GM19239 (cell line): ENCODE measurements at places on chromosomes 11 and 22.

- no peak for DNase-seq
These were observed 1.9 kb downstream of the OR52A5 start for GRCh38 chr11:5136261-5136660.

DNA sequence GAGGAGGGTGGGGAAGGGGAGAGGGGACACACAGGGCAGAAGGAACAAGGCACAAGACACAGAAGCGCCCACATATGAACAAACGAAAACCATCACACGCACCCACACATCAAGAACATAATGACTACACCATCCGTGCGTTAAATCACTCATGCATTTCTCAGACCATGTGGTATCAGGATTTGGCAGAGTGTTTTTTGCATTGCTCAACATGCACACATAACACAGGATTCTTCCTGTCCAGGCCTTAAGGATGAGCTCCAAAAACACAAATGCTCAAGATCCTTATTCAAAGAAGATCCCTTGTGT lies 309.5 kb downstream of the CADM1 start:
- no peak for DNase-seq

- DNase-seq = no peak
These were observed 69.8 kb upstream of the TNRC6B start for GRCh38 chr22:40107851-40108378.

DNA sequence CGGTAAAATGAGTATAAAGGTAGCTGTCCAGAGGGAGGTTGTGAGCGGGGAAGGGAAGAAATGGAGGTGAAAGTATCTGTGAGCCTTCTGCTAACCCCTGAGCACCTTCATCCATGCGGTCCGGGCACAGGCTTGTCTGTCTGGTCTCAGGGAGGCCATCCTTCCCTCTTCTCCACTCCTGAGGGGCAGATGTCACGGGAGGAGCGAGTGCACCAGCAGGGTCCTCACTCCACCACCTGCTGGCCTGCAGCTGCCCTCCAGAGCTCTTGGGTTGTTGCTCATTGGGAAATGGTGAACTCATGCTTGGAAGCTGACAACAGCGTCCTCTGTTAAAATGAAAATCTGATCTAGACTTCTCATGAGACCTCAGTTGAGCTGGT lies 33.8 kb upstream of the WNT11 start:
- no peak for DNase-seq

GRCh38 chr22:39362271-39362670 lies 12.5 kb downstream of the SYNGR1 start:
- DNase-seq = no peak

DNA sequence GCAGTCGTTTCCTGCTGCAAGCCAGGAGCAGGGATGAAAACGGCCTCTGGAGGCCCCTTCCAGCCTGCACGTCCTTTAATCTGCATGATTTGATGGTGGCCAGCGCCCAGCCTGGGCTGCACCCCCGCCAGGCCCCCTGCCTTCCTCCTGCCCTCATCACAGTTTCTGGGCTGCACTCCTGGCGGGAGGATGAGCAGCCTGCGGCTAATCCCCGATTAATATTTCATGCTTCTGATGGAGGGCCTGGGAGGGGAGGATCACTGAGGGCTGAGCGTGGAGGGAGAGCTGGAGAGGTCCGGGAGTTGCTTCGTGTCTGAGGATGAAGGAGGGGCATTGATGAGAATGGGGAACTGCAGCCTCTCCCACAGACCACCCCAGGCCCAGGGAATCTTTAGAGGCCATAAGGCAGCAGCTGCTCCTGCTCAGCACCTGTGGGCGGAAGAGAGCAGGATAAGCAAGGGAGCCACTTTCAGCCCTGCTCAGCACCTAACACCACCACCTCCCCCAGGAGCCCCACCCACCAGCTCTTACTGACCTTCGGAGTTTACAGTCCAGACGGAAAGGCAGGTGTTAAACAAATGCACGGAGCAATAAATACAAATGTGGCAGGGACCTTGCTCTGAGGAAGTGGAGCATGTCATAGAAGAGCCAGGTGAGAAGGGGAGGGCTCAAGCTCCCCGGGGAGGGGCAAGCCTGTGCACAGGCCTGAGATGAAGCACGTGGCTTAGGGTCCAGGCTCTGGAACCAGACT lies 135.0 kb upstream of the NECTIN1 start:
- no peak for DNase-seq

DNA sequence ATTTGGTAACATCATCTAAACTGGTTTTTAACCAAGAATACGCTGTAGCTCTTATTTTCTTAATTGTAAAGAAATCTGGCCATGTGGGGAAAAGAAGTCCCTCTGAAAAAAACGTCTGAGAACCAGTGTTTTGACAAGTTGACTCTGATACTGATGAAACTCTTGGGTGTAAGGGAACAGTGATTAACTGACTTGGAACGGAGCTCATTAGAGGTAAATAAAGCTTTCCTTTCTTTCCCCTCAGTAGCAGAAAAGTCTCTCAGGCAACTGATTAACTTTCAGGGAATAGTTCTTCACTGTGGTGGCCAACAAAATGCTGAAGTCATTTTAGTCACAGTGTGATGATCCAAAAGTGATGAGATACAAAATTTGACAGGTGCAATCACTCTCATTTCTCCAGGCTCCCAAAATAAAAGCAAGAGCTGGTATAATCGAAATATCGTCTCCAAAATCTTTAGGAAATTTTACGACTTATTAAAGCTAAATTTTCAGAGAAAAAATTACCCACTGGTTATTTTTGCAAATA lies 52.3 kb downstream of the SLC36A4 start:
- no peak for DNase-seq

DNA sequence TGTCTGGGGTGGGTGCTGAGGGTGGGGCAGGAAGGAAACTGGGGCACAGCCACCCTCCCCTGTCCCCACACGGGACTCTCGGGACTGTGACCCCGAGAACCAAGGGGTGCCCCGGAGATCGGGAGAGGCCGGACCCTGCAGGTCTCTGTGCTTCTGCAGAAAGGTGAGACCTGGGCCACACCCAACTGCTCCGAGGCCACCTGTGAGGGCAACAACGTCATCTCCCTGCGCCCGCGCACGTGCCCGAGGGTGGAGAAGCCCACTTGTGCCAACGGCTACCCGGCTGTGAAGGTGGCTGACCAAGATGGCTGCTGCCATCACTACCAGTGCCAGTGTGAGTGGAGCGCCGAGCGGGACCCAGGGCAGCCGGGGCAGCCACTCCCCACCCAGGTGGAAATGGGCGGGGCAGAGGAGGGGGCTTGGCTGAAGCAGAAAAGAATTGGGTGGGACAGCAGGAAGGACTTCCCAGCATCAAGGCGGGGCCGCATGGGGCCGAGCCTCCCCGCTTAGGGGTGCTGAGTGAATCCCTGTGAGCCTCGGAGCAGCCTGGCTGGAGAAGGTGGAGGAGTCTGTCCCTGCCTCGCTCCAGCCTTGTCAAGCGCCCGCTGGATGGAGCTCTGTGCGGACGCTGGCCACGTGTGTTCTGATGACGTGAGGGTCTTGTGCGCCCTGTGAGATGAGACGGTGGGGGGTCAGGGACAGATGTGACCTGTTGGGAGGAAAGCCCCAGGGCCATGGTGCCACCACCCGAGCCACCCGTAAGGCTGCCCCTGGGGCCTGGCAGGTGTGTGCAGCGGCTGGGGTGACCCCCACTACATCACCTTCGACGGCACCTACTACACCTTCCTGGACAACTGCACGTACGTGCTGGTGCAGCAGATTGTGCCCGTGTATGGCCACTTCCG lies 29.3 kb upstream of the MUC5B start:
- no peak for DNase-seq

GRCh38 chr11:63738720-63739360 lies 29.7 kb downstream of the ZFTA start:
- DNase-seq = no peak

DNA sequence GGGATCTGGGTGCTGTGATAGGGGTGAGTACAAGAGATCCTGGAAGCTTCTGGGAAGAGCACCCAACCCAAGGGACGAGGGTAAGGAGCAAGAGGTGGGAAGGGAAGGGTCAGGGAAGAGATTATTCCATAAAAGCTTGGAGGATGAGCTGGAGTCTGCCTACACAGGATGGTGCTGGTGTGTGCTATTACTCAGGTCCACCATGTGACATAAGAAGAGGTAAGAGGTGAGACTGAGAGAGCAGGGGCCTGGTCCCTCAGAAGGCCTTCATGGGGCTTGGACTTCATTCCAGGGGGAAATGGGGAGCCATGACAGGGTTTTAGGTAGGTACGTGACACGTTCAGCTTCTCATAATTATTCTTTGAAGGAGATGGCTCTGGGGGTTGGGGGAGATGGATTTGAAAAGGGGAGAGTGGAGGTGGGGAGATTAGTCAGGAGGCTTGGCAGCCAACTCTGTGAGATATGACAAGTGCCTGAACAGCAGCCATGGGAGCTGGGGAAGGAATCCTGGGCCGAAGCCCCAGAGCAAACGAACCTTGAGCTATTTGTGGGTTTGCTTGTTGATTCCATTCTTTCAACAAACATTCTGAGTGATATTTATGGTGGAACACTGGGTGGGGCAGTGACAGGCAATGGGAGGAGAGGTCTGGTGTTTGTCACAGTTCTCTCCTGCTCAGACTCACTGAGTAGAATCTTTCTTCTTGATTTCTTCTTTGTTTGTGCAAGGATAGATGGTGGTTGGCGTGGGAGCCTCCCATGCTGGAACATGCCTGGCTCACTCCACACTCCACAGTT lies 11.2 kb upstream of the NCAM1 start:
- no peak for DNase-seq

- DNase-seq = no peak
These were observed 20.7 kb upstream of the IZUMO1R start for GRCh38 chr11:94283678-94284077.

DNA sequence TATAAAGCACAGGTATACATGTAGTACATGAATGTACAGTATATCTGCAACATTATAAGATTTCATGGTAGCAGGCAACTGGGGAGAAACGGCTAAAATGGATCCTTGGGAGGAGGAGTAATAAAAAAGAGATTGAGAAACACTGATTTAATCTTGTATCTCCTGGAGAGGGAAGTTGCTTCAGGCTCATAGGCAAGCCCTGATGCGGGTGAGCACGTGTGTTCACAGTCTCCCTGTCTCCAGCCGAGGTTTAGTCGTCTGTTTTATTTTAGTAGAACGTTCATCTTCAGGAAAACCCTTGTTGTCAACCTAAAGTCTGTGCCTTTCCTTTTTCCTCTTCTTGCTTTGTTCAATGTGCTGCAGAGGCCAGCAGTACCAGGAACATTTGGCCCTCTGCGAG lies 21.8 kb upstream of the SLC25A18 start:
- DNase-seq = no peak

GRCh38 chr11:561148-562003 lies 606 bp downstream of the RASSF7 start:
- DNase-seq = peak; percentile 54

GRCh38 chr11:15625691-15626090 lies 511.0 kb downstream of the INSC start:
- no peak for DNase-seq

DNA sequence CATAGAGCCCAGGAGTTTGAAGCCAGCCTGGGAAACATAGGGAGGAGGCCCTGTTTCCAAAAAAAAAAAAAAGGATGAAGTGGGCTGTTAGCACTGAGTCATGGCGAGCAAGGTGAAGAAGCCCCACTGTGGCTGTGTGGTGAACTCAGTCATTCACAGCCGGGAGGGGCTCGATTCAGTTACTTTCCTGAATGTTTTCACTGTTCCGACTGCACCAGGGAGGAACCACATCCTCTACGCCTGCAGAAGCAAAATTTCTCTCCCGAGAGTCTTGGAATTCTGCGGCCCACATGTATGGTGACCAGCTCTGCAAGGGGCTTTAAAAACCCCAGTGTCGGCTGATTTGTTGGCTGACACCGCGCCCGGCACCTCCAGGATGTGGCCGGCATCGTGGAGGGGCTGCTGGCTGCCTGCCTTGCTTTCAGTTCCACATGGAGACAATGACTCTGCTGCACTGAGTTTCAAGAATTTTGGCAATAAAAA lies 27.8 kb upstream of the GRAMD4 start:
- DNase-seq = peak; percentile 67

- DNase-seq = no peak
These were observed 726.8 kb upstream of the FAT3 start for GRCh38 chr11:91497847-91498246.

DNA sequence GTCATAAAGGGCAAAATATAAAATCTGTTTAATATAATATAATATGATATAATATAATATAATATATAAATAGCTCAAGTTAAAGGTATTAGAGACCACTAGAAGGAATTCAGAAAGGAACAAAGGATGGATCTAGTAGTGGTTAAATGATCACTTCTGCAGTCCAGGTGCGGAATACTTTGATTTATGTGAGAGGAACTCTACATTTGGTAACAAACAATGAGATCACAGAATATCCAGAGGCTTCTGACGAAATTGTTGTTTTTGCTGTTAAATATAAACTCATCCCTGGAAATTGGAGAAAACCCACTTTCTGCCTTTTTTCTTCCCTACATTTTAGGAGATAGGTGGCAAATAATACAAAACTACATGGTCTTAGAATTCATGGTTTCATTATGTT lies 36.0 kb downstream of the ATXN10 start:
- no peak for DNase-seq

GRCh38 chr11:119572481-119573424 lies 149.8 kb upstream of the THY1 start:
- no peak for DNase-seq

DNA sequence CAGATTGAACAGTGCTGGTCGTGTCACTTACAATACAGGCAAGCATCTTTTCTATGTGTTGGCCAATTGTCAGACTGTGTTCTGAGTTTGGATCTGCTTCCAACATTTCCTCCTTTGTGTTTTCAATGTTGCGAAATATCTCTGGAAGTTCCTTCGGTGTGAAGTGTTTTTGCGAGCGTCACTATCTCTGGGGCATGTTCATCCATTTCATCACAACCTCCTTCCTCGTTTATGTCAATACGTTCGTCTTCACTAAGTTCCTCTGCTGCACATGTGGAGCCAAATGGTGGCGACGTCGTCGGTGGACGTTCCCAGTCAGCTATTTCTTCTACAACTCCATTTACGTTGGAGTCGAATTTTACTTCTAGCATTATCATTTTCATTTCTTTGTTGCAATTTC lies 100.2 kb upstream of the LMO1 start:
- no peak for DNase-seq

DNA sequence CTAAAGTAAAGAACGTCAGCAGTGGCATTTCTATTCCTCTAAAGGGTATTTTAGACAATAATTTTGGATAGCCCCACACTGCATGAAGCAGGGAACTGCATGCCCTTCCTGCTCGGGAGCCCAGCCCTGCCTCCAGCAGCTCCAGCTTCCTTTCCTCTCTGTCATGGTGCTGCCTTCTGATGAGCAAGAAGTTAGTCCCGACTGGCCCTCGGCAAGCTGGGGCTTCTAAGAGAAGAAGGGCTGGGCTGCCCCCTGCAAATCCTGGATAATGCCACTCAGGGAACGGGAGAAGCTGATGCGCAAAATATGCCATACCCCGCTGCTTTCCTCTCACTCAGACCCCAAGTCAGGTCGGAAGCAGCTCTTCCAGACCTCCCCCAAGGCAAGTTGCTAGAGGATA lies 296.4 kb downstream of the ETS1 start:
- DNase-seq = no peak
